ENCODE measurements at places on chromosomes 5 and 9. TPM values are rescaled to one million over a fixed set of nuclear protein-coding genes. Genes with fewer than 3 reads are reported as not detected.

MAMDC4 gene
- total RNA-seq = 8.0 TPM

STKLD1 gene
- 0.91 TPM for total RNA-seq

NEUROG1 gene
- not detected for total RNA-seq

CBY3 gene
- not detected for total RNA-seq

PCDHGA4 gene
- 1.4 TPM for total RNA-seq

SMIM15 gene
- total RNA-seq = 115 TPM

MYMK gene
- not detected for total RNA-seq

GRCh38 chr5:14180437-14180836 is 37.3 kb downstream of the TRIO start:
- DNase-seq = no peak

- no peak for DNase-seq
Measured at GRCh38 chr5:2262620-2263019, 379.9 kb upstream of the IRX4 start.

DNA sequence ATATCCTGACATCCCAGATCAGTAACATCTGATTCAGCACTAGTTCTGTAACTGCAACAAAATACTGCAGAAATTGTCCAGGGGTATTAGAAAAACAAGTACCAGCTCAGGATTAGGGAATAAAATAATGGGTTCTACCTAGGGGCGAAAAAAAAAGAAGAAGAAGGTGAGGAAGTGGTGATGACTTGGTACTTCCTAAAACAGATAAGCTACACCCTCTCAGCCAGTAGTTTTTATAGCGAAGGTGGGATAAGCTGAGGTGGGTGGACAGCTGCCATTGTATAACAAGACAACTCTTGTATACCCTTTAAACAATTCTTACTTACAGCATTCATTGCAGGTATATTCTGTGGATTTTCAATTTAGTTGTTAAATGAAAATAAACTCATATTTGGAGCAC is 19.1 kb downstream of the RAPGEF6 start:
- DNase-seq = no peak

DNA sequence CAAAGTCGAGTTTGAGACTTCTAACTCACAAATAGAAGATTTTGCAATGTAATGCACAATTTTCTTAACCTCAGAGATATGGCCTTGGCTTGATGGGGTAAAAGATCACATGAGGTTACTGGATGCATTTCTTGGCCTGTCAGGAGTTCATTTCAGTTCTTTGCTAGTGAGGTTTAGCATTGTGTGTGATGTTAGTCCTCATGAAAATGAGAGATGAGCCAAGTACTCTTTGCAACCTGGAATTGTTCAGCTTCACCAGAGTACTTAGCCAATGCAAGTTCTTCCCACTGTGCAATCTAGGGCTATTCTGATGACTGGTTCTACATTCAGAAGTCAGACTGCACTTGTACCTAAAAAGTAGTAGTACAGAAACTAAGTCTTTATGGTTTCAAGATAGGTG is 24.9 kb downstream of the GNAQ start:
- no peak for DNase-seq

DNA sequence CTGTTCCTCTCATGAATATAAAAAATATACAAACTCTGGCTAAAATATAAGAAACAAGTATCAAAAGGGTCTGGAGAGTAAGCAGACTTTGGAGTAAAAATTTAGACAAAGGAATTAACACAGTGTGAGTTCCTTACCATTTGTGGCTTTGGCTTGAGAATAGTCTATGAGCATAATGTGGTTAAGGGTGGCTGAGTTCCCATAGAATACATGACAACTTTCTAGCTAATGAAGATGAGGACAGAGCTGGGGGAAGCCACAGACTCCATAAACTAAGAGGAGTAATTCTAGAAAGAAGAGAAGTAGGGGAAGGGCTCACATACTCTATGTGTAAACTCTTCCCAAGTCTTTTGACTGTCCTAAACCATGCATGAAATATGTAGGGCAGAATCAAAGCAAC is 79.4 kb downstream of the CAAP1 start:
- DNase-seq = no peak

- DNase-seq = peak; percentile 39
Measured at GRCh38 chr9:19689328-19690101, 99.3 kb downstream of the SLC24A2 start.

DNA sequence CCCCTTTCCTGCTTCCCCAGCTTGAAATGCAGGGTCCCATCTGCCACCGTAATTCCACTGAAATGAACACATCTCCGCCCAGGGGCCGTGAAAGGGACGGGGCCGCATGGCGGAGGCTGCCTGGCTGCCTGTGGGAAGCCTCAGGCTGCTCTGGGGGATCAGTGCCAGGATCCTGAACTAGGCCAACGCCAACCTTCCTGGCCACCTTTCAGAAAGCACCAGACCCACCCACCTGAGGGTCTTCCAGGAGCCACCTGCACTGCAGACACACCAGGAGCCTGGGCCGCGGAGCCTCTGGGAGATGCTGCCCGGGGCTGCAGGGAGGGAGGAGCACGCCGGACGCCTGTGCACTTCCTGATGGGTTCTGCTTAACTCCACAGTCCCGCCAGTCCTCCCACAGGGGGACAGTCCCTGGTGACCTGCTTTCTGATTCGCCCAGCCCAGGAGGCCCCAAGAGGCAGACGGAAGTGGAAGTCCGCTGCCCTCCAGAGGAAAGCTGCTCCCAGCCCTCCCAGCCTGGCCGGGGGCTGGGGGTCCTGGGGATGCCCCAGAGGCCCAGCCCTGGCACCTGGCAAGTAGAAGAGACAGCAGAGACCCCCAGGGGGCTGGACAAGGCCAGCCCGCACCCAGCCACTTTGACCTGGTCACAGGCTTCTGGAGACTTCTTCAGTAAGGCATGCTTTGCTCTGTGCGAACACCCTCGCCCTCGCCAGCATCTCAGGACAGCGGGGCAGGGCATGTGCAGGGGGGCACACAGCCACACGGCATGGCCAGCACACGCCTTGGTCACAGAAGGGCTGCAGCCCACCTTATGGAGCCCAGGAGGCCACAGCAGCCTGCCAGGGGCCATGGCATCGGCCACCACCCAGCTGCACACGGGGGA is at the start of gene CARD9:
TSS of gene CARD9 (minus strand) at position 370 of the 883 bp plus-strand sequence. CDS start 1,591 bp downstream, outside the sequence.
- no peak for DNase-seq

DNA sequence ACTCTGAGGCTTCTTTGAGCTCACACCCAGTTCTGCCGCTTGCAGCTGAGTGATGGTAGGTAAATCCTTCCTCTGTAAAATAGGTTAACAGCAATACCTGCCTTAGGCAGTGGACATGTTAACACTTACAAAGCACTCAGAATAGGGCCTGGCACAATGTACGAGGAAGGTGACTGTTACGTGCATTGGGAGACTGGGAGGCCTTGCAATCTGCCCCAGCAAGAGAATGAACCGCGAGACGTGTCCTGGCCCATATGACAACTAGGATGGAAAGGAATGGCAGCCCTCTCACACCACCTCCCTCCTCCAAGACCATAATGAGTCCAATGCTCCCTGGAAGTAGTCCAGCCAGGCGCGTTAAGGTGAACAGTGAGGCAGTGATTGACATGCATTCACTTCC is 23.1 kb upstream of the AKNA start:
- no peak for DNase-seq

DNA sequence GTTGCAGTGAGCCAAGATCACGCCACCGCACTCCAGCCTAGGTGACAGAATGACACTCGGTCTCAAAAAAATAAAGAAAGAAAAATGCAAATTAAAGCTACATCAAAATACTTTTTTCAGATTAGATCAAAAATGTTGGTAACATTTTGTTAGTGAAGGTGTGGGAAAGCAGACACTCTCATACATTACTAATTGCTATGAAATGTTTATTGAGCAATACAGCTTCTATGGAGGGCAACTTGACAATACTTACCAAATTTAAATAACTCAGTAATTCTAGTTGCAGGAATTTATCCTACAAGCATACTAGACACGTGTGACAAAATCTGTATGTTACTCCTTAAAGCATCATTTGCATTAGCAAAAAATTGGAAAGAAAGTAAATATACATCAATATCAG is 4.1 kb downstream of the TRIM23 start:
- DNase-seq = no peak

DNA sequence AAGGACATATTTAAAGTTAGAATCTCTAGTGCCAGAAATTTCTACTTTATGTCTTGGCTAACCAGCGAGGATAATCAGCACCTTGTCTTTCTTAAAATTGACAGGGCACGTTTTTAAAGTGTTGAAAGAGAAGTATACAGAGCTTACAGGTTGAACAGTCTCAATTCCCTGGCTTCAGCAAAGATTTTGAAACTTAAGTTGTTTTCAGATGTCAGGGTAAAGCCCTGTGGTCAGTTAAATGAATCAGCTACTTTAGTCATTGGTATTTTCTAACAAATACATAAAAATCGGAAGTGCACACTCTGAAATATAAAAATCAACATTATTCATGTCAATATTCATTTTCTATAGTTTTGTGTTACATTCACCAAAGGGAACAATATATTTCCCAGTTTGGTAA is 29.1 kb downstream of the SNCAIP start:
- DNase-seq = no peak

DNA sequence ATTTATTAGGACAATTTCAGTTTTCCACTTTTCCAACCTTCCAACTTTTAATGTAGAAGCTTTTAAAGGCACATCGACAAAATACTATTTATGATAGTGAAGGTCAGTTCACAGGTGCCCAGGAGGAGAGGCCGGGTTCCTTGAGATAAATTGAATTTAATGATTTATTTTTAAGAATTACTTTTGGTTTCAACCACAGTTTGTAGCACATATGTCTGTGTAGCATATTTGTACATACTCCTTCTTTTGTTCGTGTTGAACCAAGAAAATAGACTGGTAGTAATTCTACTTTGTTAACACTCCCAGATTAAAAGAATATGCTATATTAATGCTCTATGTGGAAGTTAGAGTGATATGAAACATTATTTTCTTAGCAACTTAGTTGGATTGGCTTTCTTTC is 46.7 kb downstream of the NTRK2 start:
- DNase-seq = no peak

DNA sequence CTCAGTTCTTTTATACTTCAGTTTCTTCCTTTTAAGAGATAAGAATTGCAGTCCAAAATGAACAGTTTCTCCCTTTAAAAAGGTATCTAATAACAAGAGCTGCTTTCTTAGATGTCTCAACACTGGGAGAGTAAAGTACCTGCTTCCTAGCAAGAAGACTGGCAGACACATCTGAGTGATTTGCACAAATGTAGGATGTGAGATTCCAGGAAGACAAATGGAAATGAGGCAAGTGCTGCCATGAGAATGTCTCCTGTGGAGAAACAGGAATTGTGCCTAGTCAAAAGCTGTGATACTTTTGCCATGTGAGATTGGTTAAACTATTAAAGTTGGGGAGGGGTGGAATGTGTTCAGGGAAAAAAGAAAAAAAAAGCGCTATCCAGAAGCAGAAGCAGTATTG is 159.1 kb downstream of the HTR1A start:
- no peak for DNase-seq

- DNase-seq = no peak
Measured at GRCh38 chr5:52771343-52772039, 16.2 kb upstream of the ITGA1 start.

- DNase-seq = no peak
Measured at GRCh38 chr5:178530526-178530925, 59.7 kb downstream of the COL23A1 start.

DNA sequence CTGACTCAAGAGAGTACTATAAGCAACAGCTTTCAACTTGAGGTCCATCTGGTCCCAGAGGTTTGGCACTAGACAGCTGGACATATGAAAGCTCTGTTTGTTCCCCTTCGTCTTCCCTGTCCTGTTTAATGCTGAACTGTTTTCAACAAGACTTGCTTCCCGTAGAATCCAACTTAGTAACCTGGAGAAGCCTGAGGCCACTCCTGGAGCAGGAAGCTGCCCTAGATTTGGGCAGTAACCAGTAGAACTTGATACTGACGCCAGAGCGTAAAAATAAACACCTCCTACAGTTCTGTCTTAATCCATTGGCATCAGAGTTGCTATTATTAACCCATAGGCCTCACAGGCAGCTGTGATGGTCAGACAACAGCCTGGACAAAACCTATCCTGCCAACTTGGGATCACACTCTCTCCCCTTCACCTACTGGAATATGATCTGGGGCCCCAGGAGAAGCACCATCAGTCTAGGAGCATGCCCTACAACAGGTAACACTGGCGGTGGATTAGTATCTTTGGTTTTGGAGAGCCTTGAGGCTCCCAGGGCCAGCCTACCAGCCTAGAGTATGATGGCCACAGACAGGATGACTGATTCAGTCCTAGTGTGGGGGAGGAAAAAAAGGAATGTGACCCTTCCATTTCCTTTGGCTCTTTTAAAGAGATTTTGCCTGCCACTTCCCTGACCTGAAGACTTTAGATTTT is 29.2 kb downstream of the RUSC2 start:
- DNase-seq = peak; percentile 62

Data from A172 (cell line).